ENCODE measurements at places on chromosomes 6 and 20.

DNA sequence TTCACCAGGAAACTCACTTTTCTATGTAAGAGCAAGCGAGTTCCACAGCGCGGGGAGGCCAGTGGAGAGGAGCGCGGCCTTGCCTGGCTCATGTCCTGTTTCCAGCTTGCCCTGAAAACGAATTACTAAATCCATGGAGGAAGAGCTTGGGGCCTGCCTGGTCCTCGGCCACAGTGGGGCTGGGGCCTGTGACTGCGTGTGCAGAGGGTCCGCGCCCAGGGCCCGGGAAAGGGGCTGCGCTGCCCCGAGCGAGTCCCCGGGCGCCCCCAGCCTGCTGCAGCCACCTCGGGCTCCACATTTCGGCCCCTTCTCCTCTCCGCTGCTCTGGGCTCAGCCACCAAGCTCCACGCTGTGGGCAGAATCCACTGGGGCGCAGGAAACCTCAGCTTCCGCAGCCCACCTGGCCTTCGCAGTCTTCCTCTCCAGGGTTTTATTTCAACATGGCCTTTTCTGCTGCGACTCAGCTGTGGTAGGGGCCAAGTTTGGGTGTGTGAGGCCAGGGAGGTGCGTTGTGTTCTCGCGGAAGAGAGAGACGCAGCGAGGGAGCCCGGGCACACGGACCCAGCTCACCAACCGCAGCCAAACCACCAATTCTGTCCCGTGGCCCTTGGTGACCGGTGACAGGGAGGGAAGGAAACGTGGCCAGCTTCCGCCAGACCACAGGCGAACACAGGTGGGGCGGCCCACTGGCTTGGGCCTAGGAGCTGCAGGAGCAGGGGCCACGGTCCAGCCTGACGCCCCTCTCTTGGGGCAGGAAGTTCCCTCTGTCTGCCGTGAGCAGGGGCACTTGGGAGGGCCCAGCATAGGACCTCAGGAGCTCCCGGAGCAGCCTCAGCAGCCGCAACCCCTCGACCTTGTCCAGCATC, 211.4 kb downstream of the ERMARD start:
- no peak for DNase-seq

GRCh38 chr6:117960877-117961276, 53.8 kb downstream of the SLC35F1 start:
- no peak for DNase-seq

- DNase-seq, result no peak
These were observed 118.1 kb downstream of the SYNDIG1 start for GRCh38 chr20:24587384-24588046.

GRCh38 chr6:152859225-152859624, 108.6 kb downstream of the VIP start:
- DNase-seq, result no peak

DNA sequence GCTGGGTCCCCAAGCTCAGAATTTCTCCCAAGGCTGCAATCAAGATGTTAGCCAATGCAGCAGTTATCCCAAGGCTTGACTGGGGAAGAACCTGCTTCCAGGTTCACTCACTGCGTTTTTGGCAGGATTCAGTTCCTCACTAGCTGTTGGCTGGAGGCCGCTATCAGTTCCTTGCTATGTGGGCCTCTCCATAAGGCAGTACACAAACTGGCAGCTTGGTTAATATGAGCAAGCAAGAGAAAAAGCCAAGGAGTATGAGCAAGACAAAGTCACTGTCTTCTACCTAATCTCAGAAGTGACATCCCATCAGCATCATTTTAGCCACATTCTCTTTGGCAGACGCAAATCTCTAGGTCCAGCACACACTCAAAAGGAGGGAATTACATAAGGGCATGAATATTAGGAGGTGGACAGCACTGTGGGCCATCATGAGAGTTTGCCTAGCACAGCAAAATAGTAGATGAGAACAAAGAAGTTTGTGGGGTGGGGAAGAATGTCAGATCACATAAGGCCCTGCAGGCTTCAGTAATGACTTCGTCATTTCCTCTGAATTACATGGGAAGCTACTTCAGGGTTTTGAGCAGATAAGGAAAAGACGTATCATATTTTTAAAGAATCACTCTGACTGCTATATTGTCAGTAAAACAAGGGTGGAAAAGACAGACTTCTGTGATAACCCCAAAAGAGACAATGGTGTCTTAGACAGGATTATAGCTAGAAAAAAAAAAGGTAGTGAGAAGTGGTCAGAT, 25.5 kb downstream of the LMBRD1 start:
- DNase-seq, result no peak

GRCh38 chr6:64270083-64270482, 634.5 kb downstream of the PHF3 start:
- no peak for DNase-seq

GRCh38 chr20:63664143-63664851, 6.2 kb downstream of the RTEL1 start:
- DNase-seq, result no peak

- no peak for DNase-seq
These were observed 30.2 kb downstream of the CHRNA4 start for GRCh38 chr20:63330940-63331339.

DNA sequence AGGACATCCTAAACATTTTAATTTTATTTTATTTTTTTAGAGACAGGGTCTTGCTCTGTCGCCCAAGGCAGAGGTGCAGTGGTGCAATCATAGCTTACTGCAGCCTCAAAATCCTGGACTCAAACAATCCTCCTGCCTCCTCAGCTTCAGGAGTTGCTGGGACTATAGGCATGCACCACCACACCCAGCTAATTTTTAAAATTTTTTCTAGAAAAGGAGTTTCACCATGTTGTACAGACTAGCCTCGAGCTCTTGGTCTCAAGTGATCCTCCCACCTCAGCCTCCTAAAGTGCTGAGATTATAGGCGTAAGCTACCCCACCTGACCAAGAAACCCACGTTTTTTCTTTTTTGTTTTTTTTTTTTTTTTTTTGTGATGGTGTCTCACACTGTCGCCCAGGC, 33.3 kb downstream of the BAK1 start:
- DNase-seq, result no peak

GRCh38 chr6:17905611-17906592, 81.5 kb downstream of the KIF13A start:
- DNase-seq, result no peak

GRCh38 chr6:94956910-94957309, 620.4 kb upstream of the MANEA start:
- DNase-seq, result no peak

- DNase-seq, result no peak
These were observed 76.6 kb downstream of the DZANK1 start for GRCh38 chr20:18390201-18390600.

GRCh38 chr6:24100024-24100769, 25.8 kb upstream of the NRSN1 start:
- DNase-seq, result no peak

- DNase-seq, result no peak
These were observed 88.9 kb upstream of the ELOVL5 start for GRCh38 chr6:53437557-53438202.

DNA sequence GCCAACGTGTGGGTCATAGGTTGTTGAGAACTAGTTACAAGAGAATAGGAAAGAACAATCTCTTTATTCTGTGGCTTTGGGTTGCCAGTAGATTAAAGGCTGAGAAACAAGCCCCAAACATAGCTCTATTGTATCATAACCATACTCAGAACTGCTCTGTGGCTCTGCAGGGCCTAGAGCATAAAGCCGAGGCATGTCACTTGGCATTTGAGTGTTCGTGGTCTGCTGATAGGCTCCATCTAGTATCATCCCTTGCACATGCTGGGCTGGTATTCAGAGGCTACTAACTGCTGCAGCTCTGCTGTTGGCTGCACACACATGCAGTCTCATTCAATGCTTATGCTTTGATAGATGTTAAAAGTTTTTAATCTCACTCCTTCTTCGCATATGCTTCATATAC, 157.9 kb downstream of the OGFRL1 start:
- no peak for DNase-seq

GRCh38 chr6:35629876-35630378, 58.8 kb downstream of the FKBP5 start:
- DNase-seq, result no peak

DNA sequence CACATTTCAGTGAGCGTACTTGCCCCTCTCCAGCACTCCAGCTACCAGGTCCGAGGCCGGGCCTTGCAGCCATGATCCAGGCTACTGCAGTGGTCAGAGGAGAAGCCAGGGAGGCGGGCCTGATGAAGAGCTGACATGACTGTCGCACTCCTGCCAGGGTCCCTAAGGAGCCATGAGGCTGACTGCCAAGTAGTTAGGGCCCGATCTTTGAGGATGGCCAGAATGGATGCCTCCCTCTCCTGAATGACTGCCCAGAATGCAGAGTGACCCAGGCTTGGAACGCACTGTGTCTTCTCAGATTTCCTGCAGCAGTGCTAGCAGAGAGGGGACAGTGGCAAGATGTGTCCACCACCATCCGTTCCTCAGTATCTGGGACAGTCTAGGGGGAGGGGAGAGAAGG, 24.7 kb upstream of the LRFN2 start:
- no peak for DNase-seq

DNA sequence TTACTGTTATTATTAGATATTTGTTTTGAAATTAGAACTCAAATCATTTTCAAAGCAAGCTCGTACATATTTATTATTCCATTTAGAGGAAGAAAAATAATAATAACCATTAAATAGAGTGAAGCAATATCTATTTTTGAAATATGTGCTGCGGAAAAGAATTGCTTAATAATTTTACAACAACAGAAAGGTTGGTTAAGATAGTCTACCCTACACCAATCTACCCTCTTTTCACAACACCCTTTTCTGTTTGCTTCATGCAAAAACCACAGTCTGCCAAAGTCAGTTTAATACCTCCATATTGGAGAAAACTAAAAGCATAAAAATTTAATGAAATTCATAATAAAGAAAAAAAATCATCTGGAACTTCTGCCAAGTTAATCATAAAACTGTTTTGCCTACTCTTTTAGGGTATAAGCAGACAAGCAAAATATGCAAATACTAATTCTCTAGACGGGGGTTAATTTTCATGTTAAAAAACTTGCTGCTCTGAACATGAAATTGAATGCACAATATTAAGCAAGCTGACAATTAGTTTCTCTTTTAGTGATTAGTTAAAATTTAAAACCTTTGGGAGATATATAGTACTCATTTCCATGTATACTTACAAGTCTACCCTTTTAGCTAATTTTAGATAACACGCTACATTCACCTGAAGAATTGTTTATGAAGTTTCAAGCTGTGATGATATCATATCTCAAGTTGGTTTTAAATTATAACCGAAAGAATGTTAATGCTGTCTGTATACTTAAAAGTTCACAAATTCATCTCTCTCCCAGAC, 100.2 kb downstream of the AHI1 start:
- no peak for DNase-seq

DNA sequence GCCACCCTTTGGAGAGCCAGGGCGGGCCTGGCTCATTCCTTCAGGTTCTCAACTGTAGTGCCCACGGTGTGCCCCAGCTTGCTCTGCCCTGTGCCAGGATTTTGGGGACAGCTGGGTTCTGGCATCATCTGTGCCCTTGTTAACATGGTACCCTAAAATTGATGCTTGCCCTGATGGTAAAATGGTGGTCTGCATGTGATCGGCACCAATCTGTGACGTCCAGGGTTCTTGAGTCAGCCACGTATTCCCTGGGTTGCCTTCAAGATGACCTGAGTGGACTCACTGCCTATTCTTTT, 31.2 kb upstream of the APCDD1L start:
- no peak for DNase-seq

- no peak for DNase-seq
These were observed 255.0 kb downstream of the DLL1 start for GRCh38 chr6:170035901-170036304.

DNA sequence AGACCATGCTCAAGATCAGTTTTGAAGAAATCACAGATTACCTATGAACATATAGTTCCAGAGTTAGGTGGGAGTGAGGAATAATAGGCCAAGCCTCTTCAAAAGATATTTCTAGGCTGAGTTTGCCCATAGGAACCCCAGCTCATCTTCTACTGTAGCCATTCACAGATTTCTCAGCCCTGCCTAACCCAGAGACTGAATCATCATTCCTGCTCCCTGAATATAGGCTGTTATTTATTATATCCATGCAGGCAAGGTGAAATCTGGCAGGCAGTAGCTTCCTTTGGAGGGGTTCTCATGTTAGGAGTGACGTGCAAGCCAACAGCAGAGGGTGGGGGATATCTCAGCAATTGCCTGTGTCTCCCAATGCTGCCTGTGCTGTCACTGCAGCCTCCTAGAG, 25.6 kb upstream of the ADGRF4 start:
- DNase-seq, result no peak

GRCh38 chr6:127790571-127790970, 110.3 kb downstream of the THEMIS start:
- DNase-seq, result no peak

DNA sequence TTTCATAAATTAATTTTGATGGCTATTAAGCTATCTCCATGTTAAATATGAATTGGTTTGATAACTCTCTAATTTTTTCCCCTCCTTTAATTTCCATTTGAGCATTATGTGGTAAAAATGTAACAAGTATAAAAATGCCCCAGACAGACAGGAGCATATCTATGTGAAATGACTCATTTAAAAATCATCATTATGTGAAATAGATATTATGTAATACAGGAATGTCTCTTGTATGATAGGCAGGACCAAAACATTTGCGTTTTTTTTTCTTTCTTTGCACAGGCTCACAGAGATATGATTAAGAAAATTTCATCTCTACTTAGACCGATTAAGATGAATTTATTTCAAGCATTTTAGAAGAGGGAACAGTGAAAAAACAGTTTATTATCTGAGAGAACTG, 95.8 kb downstream of the AKAP7 start:
- no peak for DNase-seq

GRCh38 chr6:90227213-90227612, 69.4 kb downstream of the BACH2 start:
- no peak for DNase-seq

- no peak for DNase-seq
These were observed 174.8 kb upstream of the QKI start for GRCh38 chr6:163239572-163240340.

- DNase-seq, result no peak
These were observed 102.7 kb downstream of the SLC23A2 start for GRCh38 chr20:4898282-4899244.

GRCh38 chr6:34657307-34657978, 39.1 kb downstream of the ILRUN start:
- no peak for DNase-seq

DNA sequence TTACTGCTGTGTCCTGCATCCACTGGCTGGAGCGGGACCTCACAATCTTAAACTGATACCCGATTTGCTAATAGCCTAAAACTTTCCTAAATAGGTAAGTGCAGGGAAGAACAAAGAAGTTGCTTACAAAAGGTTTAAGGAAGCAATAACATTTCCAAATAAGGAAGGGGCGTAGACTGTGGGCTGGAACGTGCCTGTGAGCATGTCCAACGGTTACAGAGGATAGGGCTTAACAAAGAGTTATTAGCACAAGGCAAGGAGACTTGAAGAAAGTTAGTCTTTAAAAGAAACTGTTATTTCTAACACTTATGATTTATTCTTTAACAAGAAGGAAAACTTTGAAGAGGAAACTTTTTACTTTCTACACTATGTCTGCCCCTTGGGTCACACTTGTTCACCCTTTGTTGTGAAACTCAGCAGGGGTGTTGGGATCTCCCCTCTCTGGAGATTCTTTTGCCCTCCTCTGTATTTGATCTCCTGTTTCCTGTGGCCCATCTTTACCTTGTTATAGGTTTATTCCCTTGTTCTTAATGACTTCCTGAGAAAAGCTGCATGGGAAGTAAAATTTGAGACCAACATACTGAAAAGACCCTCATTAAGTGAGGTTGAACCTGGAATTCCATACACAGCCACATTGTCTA, 28.7 kb downstream of the KAT14 start:
- DNase-seq, result no peak

- DNase-seq, result no peak
These were observed 526 bp downstream of the SULF2 start for GRCh38 chr20:47784599-47785310.
